ENCODE measurements at places on chromosomes 6 and 20. TPM values are rescaled to one million over a fixed set of nuclear protein-coding genes. Genes with fewer than 3 reads are reported as not detected.

WFDC12 gene
- polyA plus RNA-seq, result not detected

GATA5 gene
- 0.01 TPM for polyA plus RNA-seq

CCN6 gene
- not detected for polyA plus RNA-seq

SLC22A3 gene
- 43.7 TPM for polyA plus RNA-seq

PI3 gene
- polyA plus RNA-seq, result 0.18 TPM

PDYN gene
- not detected for polyA plus RNA-seq

Data from psoas muscle (tissue), 8 donors.